ENCODE measurements at places on chromosomes 12 and 14.

- DNase-seq: no peak
Measured at GRCh38 chr14:39442293-39442692, 10.1 kb upstream of the FBXO33 start.

DNA sequence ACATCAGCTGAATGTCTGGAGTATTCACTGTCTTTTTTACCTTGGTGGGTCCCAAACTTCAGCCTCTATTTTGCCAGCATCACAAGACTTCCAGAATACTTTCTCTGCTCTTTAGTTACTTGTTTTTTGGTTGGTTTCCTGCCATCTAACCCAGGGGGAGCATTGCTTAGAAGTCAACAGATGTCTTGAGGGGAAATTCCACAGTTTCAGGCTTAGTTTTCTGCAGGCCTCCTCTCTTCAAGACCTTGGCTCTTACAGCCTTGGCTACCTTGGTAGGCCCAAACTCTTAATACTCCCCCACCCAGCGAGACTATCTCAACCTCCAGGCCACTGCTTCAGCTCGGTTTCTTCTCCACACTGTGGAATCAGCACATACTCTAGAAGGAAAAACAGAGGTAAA lies 41.7 kb downstream of the NEDD1 start:
- no peak for DNase-seq

GRCh38 chr12:48281811-48282210 lies 68.9 kb downstream of the ZNF641 start:
- no peak for DNase-seq

DNA sequence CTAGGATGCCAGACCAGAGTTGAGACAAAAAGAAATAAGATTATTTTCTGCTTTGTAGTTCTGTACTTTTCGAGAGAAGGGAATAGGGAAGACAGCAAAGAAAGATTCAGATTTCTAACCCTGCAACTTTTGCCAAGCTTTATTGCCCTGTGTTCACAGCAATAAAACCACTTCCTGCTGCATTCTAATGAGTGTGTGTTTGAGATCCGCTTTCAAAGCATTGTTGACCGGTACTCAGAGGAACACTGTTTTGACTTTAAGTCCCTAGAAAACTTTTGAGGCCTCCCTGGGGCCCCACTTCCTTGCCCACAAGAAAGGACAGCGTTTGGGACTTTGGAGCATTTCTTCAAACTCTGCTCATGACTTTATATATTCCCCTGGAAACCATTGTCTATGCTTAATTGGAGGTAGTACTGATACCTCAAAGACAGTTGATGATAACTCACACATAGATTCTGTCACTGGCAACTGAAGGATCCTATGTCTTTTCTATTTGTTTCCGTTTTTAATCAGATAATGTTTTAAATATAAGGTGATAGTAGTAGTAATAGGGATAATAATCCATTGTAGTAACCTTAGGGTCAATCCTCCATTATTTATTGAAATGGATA lies 1.3 kb downstream of the RNASE6 start:
- DNase-seq: peak; percentile 4

Measured in GDM1 (cell line).